AG04449 (cell line): ENCODE measurements at places on chromosomes 1 and 21.

- DNase-seq: no peak
Measured at GRCh38 chr21:20404915-20405314, 593.3 kb upstream of the NCAM2 start.

DNA sequence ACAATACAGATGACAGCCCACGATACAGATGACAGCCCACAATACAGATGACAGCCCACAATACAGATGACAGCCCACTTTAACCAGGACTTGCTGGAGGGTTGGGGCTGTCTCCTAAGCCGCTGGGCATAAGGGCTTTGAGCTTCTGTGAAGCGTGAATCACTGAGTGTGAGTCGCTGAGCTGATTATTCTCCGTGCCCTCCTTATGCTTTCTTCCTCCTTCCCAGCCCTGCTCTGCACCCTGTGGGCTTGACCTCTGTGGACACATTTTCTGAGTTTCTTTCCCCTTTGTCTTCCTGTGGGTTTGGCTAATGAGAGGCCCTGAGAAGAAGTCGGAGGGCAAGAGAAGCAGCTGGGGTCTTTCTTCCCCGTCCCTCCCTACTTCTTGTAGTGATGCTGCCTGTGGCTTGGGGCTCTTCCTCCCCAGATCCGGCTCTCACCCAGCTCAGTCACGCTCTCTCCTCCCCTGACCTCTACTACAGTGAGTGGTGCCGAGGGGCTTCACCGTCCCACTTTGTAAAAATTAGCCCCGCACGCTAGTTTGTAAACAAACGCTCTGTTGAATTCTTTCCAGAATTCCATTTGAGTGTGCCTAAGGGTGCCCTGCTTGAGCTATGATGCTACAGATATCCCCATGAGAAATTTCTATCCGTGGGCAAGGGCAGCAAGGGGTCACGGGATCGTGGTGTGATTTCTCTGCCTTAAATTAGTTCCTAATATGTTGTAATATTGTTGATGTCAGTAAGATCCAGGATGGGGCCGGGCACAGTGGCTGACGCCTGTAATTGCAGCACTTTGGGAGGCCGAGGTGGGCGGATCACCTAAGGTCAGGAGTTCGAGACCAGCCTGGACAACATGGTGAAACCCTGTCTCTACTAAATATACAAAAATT, 46.4 kb upstream of the SOD1 start:
- DNase-seq: no peak

DNA sequence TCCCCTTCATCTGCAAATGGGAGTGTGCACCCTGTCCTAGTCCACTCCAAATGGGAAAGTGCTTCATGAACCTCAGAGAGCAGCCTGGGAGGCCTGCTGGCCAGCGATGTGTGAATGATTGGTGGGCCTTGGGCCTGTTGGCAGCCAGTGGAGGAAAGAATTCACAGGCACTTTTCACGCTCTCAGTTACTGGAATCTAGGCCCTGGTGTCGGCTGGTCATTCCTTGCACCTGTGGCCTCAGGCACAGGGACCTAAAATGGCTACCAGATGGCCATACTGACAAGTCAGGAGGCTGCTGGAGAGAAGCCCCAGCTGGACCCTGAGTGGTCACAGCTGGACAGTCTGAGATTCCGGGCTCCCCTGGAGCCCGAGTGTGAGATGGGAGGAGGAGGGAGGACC, 18.4 kb upstream of the EDN2 start:
- DNase-seq: no peak

GRCh38 chr1:2108877-2109580, 58.8 kb downstream of the PRKCZ start:
- DNase-seq: no peak

DNA sequence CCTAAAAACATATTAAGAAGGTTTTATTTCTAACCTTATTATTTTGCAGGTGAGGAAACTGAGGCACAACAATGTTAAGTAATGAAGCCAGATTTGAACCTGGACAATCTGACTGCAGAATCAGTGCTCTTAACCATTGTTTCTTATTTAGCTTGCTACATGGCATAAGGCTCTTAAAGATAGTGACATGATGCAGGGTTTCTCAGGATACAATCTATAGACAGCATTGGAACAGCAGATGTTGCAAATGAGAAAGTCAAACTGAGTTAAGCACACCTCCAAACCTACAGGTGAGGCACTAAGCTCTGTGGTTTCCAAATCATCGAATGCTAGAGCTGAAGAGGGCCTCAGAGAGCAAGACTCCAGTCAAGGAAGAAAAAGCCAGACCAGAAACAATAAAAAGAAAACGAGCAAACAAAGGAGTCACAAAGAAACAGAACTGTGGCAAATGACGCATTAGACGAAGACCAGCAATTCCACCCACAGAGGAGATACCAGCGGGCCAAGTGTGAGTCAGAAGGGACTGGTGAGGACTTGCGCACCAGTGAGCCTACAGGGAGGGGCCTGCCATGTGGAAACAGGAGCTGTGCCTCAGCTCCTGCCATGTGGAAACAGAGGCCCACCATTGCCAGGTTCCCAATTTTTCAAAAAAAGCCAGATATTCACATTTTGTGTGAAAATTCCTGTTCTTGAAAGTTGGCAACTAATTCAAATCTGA, 14.4 kb downstream of the CD58 start:
- no peak for DNase-seq

DNA sequence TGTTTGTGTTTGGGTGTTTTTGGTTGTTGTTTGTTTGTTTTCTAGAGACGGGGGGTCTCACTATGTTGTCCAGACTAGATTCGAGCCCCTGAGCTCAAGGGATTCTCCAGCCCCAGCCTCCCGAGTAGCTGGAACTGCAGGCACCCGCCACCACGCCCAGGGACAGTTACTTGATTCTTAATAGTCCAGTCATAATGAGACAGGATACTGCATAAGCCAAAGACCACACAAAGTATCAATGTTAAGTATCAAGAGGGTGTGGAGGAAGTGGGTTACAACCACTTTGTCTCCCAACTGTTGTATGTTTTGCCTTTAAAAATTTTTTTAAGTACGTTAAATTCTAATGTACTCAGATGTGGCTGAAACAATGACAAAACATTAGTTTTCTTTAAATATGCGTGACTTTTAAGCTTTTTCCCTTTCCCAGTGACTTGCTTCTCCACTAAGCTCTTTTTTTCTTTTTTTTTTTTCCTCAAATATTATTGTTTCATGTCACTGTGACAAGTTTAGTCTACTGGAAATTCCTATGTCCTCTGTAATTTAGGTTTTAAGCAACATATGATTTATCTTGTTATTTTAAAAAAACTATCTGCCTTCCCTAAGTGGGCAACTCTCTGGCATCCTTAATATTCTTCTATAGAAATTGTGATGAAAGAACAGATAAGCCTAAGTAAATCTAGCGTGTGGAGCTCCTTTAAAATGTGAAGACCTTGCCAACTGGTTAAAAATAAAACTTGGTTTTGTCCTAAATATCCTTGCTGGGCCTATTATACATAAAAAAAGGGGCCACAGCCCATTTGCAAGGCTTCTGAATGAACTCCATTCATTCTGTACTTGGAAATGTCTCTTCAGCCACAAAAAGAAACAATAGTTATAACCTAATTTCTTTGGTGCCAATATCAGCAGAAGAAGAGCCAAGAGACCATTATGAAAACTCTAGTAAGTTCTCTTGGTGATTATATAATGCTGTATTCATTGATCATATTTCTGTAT, 56.2 kb upstream of the DPH5 start:
- no peak for DNase-seq

DNA sequence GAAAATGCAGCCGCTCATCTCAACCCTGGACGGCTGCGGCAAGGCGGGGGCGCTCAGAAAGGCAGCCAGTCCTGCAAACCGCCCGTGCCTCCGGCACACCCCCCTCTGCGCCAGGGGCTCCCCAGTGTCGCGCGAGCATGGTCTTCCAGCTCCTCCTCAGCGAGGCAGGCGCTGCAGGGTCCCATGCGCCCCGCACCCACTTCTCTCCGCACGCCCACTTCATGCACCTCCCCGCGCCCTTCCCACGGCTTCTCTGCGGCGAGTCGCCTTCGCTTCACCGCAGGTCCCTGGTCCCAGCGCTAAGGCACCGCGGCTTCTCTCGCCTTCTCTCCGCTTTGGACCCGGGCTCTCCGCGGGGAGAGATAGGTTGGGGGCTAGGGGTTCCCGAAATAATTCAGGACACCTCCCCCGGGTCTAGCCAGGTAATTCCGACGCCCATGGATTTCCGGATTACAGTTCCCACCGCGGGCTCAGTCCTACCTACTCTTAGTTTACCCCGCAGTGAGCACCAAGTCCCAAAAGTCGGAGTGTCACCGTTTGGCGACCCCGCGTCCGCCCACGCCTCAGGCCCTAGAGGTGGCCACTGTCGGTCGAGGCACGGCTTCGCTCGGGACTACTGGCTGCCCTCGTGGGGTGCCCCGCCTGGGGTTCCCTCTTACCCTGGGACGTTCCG, 67.5 kb downstream of the SYT2 start:
- DNase-seq: no peak

- no peak for DNase-seq
Measured at GRCh38 chr1:28917757-28918118, 3.4 kb downstream of the EPB41 start.

- no peak for DNase-seq
Measured at GRCh38 chr1:23169195-23169575, 529 bp upstream of the LUZP1 start.

DNA sequence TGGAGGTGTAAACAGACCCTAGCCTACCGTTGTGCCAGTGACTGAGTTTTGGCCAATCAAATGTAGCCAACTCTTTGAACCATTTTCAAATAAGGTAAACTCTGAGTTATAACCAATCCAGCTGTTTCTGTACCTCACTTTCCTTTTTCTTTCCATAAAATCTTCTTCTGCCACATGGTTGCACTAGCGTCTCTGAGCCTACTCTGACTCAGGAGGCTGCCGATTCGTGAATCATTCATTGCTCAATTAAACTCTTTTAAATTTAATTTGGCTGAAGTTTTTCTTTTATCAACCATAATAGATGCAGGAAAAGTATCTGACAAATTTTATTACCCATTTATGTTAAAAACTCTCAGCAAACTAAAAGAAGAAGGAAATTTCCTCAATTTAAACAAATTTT, 111.5 kb upstream of the LYPLAL1 start:
- no peak for DNase-seq

DNA sequence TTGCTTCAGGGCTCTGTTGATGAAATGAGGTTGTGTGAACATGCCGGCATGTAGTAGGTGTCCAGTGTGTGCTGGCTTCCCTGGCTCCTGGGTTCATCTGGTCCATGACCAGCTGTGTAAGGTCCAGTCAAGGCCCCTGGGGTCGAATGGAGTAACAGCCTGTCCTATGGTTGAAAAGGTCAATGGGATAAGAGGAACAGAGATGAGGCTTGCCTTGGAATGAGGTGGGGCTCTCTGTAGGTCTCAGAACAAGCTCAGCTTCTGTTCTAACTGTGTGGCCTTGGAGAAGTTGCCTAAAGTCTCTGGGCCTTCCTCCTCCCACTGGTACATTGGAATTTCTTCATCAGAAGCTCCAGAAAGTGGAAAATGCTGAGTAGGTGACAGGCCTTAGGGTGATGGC, 26.6 kb downstream of the RPS6KA1 start:
- no peak for DNase-seq

DNA sequence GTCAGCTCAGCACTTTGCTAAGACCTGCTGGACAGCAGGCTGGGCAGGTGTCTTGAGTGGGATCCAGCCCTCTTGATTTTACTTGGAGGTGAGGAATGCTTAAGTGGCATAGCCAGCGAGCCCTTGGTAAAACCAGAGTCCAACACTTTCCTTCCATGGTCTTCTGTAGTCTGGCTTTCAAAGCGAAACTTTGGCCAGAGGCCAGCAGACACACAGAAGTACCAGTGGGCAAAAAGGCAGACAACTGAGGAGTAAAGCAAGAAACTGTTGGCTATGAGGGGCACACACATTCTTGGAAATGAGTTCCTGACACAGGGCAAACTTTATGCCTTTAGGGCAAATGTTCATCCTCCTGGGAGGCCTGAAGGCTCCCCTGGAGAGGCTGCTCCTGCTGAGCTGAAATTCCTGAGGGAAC, 281.0 kb upstream of the POU3F1 start:
- DNase-seq: no peak

GRCh38 chr1:54480525-54480848, 67.5 kb upstream of the ACOT11 start:
- no peak for DNase-seq

DNA sequence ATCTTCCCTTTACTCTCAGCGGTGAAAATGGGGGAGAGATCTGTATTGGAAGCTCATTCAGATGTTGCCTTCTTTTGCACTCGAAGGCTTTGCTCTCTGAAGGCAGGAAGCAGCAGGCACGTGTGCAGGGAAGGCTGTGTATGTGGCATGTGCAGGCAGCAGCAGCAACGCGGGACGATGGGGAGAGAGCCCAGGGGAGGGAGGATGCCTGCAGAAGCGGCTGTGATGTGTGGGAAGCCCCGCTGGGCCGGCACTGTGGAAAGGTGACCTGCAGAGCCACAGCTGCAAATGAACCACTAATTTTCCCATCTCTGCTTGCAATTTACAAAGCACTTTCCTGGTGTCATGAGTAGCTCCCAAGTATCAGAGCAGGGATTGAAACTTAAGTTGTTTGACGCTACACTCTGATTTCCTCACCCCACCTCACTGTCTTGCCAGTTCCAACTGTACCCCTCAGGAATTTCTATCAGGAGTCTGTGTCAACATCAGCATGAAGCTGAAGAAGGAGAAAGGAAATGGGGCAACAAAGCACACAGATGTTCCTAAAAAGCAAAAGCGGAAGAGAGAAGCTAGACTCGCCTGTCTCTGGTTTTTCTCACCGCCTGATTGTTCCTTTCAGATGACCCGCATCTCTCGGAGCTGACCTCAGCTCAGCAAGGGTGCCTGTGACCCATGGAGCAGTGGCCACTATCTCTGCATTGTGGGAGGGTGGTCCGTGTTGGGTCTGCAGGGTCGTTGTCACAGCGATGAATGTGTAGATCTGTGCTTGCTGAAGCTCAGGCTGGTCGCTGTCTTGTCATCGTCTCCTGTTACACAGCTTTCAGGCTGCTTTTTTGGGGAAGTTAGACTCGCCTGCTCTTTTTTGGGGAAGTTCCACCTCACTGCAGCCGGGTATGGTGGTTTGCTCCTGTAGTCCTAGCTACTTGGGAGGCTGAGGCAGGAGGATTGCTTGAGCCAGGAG, 156.1 kb downstream of the KIF26B start:
- DNase-seq: no peak

DNA sequence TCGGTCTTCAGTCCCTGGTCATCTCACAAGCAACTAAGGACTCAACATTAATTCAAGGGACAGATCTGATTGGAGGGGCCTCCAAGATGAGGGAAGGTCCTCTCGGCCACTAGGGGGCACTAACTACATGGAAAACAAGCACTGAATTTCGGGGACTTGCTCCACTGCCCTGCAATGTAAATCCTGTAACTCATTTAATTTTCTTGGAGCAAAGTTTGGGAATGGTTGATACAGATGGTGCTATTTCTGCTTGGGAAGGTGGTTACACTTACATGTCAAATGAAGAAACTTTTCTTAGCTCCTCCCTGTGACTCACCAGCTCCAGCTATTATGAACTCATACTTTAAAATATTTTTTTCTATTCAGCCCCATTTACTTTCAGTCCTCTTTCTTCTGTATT, 97.4 kb upstream of the KCNJ15 start:
- DNase-seq: peak; percentile 49
